ENCODE measurements at places on chromosomes 2 and 18. TPM values are rescaled to one million over a fixed set of nuclear protein-coding genes. Genes with fewer than 3 reads are reported as not detected.

Gene MOCOS
- 5.1 TPM for total RNA-seq

DNA sequence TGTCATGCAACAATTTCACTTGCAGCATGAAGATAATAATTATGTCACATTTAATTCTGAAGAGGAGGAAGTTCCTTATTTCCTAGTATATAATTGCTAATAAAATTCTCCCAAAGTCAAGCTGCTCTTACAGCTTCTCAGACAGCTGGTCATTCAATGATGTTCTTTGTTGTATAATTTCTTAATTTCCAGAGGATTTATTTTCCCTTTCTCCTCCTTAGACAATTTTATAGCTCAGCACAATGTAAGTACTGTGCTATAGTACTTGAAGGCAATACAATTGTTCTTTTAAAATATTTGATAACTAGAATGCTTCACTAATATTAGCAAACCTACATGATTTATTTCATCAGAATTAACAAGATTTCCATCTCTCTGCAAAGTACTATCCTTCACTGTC lies 73.4 kb downstream of the ROCK1 start:
- no peak for DNase-seq

DNA sequence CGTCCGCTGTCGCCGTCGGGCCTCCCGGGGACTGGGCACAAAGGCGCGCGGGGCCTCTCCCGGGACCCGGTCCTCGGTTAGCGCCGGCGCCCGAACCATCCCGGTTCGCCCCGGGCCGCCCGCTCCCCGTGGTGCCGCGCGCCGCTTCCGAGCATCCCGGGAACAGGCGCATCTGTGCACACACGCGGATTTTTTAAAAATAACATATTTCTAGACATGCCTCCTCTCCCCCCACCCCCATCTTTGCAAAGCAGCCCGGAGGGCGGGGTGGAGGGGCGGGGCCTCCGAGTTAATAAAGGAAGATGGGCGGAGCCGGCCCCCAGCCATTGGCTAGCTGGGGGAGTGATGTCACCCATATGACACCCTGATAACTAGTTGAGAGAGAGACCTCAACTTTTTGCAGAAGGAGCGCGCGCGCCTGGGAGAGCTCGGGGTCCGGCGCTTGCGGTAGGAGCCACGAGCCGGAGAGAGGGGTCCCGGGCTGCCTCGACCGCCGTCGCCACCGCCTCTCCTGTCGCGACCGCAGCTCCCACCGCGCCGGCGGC lies at the start of gene SOX11:
TSS of gene SOX11 (plus strand) at position 400 of the 545 bp plus-strand sequence. CDS start 338 bp downstream, outside the sequence.
- no peak for DNase-seq

DNA sequence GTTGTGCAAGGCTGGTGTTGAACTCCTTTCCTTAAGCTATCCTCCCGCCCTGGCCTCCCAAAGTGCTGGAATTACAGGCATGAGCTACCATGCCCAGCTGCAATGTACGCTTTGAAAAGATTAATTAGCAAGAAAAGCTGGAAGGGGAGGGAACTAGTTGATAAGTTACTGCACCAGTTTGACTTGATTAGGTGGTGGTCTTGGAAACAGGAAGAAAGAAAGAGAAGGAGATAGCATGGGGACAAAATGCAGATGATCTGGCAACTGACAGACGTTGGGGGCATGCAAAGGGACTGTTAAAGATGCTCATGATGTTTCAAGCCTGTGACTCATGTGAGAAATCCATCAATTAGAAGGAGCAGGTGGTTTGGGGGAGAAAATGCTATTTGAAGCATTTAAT lies 68.6 kb downstream of the PLEKHM3 start:
- no peak for DNase-seq

- no peak for DNase-seq
Observed at GRCh38 chr2:68169308-68169707, 11.6 kb downstream of the PNO1 start.

- DNase-seq: no peak
Observed at GRCh38 chr2:98913916-98914712, 21.9 kb downstream of the CRACDL start.

Gene RND3
- total RNA-seq: 28.3 TPM

DNA sequence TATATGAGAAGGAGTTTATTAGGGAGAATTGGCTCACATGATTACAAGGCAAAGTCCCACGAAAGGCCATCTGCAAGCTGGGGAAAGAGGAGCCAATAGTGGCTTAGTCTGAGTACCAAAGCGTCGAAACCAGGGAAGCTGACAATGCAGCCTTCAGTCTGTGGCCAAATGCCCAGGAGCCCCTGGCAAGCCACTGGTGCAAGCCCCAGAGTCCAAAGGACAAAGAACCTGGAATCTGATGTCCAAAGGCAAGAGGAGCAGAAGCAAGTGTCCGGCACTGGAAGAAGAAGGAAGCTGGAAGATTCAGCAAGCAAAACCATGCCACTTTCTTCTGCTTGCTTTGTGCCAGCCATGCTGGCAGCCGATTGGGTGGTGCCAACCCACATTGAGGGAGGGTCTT lies 74.3 kb upstream of the NPAS2 start:
- DNase-seq: no peak

Gene MPP4
- total RNA-seq: not detected

- DNase-seq: no peak
Observed at GRCh38 chr2:223513771-223514455, 88.2 kb downstream of the SCG2 start.

DNA sequence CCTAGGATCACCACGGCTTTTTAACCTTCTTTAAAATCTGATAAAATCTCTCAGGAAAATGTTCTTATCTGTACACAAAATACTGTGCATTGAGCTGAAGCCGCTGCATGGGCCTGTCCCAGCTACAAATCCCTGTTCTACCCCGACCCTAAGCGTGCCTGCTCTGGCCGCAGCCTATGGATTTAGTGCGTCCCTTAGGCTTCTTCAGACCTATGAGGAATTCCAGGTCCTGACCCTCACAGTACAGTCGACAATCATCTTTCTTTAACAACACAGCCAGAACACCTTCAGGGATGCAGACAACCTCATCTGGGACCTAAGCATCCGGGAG lies 477 bp upstream of the WDCP start:
- DNase-seq: no peak

GRCh38 chr18:33020877-33021276 lies 248.1 kb upstream of the KLHL14 start:
- no peak for DNase-seq

DNA sequence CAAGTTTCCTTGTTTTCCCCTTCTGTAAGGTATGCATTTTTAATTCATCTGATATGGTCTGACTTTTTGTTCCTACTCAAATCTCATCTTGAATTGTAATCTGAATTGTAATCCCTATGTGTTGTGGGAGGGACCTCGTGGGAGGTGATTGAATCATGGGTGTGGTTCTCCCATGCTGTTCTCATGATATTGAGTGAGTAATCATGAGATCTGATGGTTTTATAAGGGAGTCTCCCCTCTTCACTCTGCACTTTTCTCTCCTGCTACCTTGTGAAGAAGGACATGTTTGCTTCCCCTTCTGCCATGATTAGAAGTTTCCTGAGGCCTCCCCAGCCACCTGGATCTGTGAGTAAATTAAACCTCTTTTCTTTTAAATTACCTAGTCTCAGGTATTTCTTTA lies 476.1 kb downstream of the LPIN1 start:
- no peak for DNase-seq

Gene PDE1A
- total RNA-seq: 5.3 TPM

DNA sequence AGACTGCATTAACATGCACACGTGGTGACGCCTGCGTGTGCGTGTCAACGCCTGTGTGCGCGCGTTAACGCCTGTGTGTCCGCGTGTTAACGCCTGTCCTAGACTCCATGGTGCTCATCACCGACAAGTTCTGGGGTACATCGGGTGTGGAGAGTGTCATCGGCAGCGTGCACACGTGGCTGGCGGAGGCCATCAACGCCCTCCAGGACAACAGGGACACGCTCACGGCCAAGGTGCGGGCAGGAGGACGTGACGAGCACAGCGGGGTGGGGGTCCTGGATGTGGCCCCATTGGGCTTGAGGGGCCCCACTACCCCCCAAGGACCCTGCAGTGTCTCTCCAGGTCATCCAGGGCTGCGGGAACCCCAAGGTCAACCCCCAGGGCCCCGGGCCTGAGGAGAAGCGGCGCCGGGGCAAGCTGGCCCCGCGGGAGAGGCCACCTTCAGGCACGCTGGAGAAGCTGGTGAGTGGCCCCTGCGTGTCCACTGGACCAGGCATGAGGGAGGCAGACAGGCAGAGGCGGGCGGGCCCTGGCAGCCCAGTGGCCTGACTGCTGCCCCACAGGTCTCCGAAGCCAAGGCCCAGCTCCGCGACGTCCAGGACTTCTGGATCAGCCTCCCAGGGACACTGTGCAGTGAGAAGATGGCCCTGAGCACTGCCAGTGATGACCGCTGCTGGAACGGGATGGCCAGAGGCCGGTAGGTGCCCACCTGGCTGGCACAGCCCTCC lies 29.2 kb downstream of the GPC1 start:
- no peak for DNase-seq

Gene INHA
- 0.37 TPM for total RNA-seq

DNA sequence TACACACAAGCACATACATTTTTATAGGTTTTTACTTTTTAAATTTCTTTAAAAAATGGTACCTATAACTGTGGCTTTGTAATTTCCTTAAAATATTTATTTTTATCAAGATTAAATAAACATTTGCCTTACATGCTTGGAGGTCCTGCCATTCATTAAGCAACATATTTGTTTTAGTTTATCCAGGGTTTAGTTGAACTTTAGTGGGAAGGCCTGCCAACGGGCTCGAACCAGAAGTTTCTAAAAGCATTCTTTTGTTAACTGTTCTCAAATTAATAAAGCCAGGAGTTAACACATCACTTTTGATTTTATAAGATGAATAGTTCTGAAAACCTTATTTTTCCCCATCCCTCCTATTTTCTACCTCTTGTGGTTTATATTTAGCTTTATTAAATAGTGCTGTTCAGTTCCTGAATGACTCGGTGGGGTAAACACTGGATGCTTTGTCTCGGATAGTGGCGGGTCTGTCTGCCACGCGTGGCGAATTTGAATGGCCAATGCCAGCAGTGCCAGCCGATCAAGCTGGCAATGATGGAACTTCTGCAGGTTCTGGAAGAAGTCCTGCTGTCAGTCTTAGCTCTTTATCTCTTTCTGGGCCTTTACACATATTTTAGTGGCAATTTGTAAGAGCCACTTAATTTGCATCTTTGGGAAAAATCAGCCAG lies 32.2 kb downstream of the SH3YL1 start:
- DNase-seq: no peak

DNA sequence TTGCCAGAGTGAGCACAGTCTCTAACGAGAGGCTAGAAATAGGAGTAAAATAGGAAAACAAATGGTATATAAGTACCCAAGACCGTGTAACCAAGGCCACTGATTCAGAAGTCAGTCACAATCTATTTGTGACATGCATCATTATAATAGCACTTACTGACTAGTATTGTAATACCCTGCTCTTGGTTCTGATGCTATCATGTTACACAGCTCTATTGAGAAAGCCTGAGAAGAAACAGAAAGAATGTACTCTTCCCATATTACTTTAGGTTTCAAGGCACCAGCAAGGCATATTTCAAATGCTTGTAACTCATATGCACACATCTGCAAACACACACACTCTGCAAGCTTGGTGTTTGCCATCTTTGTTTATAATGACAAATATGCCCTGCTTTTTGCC lies 746.4 kb downstream of the SLC4A3 start:
- DNase-seq: no peak

Gene GCG
- not detected for total RNA-seq

DNA sequence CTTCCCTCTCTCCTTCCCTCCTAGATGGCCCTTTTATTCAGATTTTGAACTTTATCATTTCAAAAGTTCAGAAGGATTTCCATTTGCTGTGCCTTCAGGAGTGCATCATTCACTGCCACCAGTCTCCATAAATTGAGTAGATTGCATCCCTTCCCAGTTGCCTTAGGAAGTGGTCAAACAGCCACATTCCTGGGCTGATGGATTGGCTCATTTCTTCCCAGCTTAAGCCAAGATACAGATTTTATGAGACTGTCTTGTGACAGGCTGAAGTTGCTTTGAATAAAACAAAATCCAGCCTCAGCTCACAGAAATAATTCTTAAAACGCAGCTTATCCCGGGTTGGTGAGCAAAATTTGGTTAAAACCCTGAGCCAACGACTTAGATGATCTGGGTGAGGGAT lies 9.8 kb downstream of the NRP2 start:
- no peak for DNase-seq

Gene DDX18
- 55.7 TPM for total RNA-seq

GRCh38 chr2:205563646-205564045 lies 118.7 kb upstream of the NRP2 start:
- DNase-seq: no peak

Gene GALNT13
- total RNA-seq: 2.0 TPM

Gene G6PC2
- total RNA-seq: not detected

Gene CXCR2
- total RNA-seq: 22.0 TPM

GRCh38 chr2:33521791-33522281 lies 45.4 kb downstream of the RASGRP3 start:
- no peak for DNase-seq

GRCh38 chr2:160415991-160416390 lies 77.6 kb downstream of the RBMS1 start:
- DNase-seq: no peak

Gene OSGEPL1
- total RNA-seq: 10.1 TPM

DNA sequence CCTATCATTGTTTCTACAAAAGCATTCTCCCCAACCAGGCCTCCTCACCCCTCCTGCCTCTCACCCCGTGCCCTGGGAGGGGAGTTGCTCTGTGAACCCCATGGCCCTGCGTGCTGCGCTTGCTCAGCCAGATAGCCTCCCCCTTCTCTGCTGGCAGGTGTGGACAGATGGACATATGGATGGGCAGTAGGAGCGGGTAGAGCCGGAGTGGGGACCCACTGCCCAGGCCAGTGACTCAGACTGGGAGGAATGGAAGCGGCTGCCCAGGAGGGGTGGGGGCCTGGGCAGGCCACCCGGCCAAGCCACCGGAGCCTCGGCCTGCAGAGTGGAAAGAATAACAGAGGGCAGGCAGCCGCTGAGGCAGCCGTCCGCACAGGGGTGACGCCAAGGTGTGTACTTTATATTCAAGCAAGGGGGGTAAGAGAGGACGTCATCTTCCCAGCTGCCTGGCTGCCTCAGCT lies 8.7 kb downstream of the CYP26B1 start:
- DNase-seq: no peak

GRCh38 chr18:22391407-22392345 lies 26.0 kb downstream of the CTAGE1 start:
- DNase-seq: peak; percentile 32

GRCh38 chr2:46200861-46201605 lies 96.2 kb upstream of the EPAS1 start:
- DNase-seq: no peak

GRCh38 chr2:171957061-171957460 lies 34.8 kb downstream of the HAT1 start:
- DNase-seq: no peak

DNA sequence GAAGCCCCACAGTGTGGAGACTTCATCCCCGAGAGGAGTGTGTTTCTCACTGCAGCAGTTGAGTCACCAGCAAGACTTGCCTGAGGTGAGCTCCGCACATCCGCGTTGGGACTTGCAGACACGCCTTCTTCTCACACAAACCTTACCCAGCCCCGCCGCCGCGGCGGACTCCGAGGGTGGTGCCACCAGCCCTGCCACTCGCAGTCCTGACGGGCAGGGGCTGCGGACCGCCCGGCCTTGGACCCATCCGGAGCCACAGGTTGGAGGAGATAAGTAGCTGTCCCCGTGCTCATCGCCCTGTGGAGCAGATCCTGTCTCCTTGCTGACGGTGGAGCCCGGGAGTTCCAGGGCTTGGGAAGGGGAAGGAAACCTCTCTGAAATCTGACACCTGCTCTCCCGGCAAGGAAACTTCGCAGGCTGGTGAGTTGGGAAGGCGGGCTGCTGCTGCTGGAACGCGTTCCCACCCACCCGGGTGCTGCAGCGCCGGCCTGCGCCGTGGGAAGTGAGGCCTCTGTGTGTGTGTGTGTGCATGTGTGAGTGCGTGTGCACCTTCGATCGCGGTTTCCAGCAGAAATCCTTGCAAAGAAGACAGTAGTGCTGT lies at the start of gene RAB27B:
TSS of gene RAB27B (plus strand) at position 197 of the 601 bp plus-strand sequence. CDS start 49,109 bp downstream, outside the sequence.
- DNase-seq: peak; percentile 72

GRCh38 chr2:14401873-14402272 lies 230.6 kb upstream of the LRATD1 start:
- DNase-seq: no peak
